ENCODE measurements at places on chromosomes 3 and 15.

DNA sequence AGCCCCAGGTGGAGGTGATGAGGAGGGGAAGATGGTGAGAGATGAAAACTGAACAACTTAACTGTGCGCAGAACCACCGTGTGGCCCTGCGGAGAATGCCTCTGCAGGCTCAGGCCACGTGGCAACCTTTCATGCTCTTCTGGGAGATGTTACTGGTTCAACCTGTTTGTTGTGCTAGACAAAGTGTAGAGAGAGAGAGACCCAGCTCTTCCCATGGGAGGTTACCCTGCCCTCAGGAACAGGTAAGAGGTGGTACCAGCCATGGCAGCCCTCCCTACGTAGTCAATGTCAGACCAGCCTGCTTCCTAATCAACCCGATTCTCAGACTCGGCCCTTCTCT, 37.0 kb upstream of the HACD2 start:
- DNase-seq, result no peak

GRCh38 chr15:40338921-40339620, 1.7 kb downstream of the CCDC9B start:
- DNase-seq, result no peak

GRCh38 chr3:139318431-139318816, 25.4 kb upstream of the MRPS22 start:
- no peak for DNase-seq

DNA sequence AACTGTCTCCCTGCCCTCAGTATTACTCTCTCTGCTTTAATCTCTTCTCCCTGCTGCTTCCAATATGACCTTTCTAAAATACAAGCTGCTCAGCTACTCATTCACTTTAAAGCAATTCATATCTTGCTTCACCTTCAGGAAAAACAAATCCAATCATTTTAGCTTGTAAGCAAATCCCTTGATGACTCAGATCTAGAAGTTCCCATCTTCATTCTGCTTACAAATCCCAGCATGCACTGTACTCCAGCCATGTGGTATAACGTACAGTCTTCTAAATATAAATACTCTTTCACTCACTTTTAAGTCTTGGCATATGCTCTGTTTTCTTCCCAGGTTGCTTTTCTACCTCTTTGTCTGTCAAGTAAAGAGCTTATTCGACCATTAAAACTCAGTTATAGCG, 1009.1 kb upstream of the SEMA6D start:
- no peak for DNase-seq

DNA sequence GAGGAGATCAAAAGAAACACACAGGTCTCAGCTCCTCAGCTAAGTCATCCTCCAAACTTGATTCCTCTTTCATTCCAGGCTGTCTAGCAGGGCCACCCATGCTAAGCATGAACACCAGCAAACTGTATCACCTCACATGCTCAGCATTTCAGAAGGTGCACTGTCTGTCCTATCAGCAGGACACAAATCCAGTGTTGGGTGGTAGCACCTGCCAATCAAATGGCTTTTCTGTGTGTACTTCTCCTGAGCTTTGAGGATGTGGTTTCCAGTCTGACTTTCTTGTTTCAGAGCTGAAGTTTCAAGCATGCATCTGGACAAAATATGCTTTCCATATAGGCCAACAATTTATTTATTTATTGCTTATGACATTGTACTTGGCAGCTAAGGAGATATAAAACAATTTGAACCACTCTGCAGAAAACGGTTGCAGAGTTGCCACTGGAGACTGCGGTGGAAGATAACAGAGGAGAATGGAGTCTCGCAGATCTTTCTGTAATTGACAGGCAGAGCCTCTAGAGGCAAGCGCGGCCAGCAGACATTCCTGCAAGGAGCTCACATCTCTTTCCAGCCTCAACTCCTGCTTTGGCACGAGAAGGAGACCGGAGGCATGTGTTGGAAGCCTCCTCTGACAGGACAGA, 167.1 kb upstream of the WNT5A start:
- no peak for DNase-seq

GRCh38 chr15:59104602-59104911, 389 bp upstream of the CCNB2 start:
- no peak for DNase-seq

- no peak for DNase-seq
These were observed 232.0 kb upstream of the STT3B start for GRCh38 chr3:31300456-31301443.

DNA sequence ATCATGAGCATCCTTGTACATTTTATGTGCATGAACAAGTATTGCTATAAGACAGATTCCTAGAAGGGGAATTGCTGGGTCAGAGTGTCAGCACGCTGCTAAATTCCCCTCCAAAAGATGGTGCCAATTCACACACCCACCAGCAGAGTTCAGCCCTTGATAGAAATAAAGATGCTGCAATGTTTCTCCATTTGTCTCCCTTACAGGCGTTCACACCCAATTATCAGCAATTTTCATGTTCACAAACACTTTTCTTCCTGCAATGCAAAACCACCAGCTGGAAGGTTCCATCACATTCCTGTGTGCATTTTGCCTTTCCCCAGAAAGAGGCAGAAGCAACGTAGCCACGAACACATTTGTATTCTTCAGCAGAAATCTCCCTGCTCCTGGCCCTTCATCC, 3.3 kb upstream of the TAMM41 start:
- DNase-seq, result no peak

DNA sequence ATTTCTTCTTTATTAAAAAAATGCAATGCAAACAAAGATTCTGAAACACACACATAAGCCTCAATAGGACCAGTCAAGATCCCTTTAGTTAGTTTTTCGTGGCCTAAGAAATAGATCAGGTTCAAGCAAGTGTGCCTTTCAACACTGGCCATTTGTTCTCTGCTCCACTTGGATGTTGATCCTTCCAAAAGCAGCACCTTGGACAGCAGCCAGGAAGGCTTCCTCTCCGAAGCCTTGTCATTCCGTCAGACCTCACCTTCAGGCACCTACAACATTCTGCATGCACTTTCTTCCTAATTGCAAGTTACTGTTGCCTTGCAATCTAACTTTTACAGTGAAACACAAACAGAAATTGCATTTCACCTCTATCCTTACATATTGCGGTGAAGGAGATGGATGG, 155.9 kb upstream of the FEZF2 start:
- DNase-seq, result peak; percentile 18

DNA sequence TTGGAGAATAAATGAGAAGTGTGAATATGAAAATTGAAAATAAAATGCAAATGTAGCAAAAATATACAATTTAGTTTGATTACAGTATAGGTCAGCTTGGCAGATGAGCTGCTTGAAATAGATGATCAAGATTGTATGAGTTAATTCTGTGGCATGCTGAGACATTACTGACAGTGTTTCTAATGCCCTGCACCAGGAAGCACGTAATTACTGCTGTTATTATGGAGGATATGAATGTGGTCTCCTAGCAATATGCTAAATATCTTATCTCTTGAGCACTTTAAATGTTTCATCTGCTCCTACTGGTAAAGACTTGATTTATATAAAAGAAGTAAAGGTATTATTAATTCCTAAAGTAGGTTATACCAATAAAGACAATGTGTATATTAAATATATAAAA, 1015.5 kb downstream of the PLOD2 start:
- DNase-seq, result peak; percentile 57

DNA sequence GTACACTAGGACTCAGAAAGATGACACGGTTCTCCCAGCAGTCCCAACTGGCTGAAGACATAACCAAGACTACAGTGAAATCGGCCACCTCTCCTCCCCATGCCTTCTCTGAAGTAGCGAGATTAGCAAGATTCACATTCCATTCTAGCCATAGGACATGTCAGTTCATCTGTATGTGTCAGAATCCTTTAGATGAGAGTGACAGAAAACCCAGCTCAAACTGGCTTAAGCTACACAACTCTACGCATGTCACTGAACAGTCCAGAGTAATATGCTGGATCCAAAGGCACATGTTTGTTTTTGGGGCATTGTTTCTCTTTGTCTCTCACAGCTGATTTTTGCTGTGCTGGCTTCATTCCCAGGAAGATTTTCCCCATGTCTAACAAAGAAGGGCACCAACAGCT, 75.8 kb downstream of the RARB start:
- DNase-seq, result no peak

- no peak for DNase-seq
These were observed 47.7 kb upstream of the SMAD6 start for GRCh38 chr15:66654361-66654738.

GRCh38 chr3:119211193-119211592, 29.5 kb downstream of the B4GALT4 start:
- no peak for DNase-seq

- DNase-seq, result peak; percentile 26
These were observed 334.1 kb upstream of the GRM7 start for GRCh38 chr3:6526861-6527260.

DNA sequence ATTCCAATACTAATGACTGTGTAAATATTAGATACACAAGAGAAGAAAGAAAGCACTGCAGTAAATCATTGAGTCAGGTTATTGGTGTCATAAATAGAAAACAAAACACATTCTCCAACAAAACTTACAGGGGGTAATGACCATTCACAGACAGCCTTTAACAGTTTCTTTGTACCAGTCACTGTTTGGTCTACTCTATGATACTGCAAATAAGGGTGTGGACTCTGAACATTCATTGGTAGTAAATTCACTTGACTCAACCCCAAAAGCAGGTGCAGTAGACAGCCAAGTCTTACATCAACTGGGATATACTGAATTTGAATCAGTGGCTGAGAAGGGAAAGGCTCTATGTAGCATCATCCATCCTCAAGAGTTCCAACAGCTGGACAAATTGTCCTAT, 463.5 kb downstream of the FOXP1 start:
- no peak for DNase-seq

- DNase-seq, result no peak
These were observed 12.2 kb upstream of the RBMS3 start for GRCh38 chr3:29268651-29269050.

DNA sequence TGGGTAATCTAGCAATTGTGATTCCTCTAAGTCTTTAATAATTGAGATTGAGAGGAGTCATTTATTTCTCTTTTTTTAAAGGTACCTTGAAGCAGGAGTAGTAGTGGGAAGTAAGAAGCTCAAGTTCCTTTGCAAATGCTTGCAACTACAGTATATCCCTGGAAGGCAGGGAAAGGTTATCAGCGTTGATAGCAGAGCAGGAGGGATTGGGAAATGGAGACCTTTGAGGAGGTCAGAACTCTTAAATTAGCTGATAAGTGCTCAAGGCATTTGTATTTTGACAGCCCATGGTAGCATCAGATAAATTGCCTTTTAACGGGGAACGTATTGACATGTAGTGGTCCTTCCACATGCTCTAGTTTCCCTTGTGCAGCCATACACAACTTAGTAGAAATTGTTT, 47.7 kb downstream of the MEF2A start:
- no peak for DNase-seq

- peak; percentile 43 for DNase-seq
These were observed 68.4 kb upstream of the HACD2 start for GRCh38 chr3:123653221-123653682.

DNA sequence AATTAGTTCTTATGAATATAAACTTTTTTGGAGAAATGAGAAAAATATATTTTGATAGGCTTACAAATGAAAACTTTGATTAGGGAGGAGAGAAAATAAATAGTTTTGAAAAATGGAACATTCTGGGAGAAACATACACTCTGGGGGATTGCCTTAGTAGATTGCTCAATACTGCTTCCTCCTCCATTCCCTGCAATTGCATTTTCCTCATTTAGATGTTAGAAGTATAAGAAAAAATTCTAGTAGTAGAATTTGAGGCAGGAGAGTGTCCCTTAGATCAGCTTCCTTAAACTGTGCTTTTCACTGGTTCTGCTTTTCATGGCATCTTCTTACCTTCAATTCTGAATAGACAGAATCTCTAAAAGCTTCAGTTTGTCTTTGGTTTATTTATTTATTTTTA, 46.2 kb upstream of the CTDSPL2 start:
- peak; percentile 41 for DNase-seq

- DNase-seq, result no peak
These were observed 533.0 kb upstream of the SEMA6D start for GRCh38 chr15:47184003-47184907.

GRCh38 chr3:50010959-50011358, 71.0 kb downstream of the RBM6 start:
- DNase-seq, result no peak

DNA sequence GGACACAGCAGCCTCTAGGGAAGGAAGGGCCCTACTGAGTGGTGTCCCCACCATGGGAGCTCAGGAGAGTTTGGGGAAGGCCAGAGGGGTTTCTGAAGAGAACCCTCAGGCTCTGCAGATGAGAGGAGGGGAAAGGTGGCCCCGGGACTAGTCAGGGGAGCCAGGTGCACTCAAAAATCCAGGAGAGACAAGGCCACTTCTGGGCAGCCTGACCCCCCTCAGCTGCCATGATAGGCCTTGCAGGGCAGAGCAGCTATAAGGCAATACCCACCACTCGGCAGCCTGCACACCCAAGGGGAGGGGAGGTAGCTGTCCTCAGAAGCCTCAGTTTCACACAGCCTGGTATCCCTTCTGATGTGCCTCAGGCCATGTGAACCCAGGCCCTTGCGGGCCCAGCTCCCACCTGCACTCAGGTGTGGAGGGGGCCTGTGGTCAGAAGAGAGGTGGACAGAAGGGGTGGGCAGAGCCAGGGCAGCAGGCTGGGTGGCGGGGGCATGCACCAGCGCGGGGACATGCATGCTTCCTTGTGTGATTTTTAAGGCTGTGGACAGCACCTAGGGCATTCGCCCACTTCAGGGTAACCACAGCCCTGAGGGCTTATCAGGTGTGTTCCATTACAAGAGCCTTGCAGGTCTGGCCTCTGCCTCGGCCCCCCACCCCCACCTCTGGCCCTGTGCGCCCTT, 34.6 kb downstream of the SRPRB start:
- DNase-seq, result no peak

- DNase-seq, result no peak
These were observed 26.6 kb downstream of the SUCNR1 start for GRCh38 chr3:151899996-151900395.
